ENCODE measurements at places on chromosomes 12 and 14. TPM values are rescaled to one million over a fixed set of nuclear protein-coding genes. Genes with fewer than 3 reads are reported as not detected.

Gene CLEC7A
- not detected for total RNA-seq

- DNase-seq: no peak
Measured at GRCh38 chr14:65854215-65854614, 441.7 kb downstream of the FUT8 start.

GRCh38 chr12:104164634-104165033, 26.6 kb upstream of the NFYB start:
- DNase-seq: no peak

- DNase-seq: no peak
Measured at GRCh38 chr14:96583569-96584041, 81.4 kb downstream of the PAPOLA start.

- DNase-seq: no peak
Measured at GRCh38 chr12:71070416-71071128, 87.2 kb downstream of the TSPAN8 start.

- no peak for DNase-seq
Measured at GRCh38 chr12:47725091-47725772, at the start of gene ENDOU. ENDOU (minus strand) TSS chr12:47725490; CDS start chr12:47725413, 77 bp downstream.

GRCh38 chr14:87002776-87003175, 990.2 kb downstream of the GALC start:
- DNase-seq: no peak

DNA sequence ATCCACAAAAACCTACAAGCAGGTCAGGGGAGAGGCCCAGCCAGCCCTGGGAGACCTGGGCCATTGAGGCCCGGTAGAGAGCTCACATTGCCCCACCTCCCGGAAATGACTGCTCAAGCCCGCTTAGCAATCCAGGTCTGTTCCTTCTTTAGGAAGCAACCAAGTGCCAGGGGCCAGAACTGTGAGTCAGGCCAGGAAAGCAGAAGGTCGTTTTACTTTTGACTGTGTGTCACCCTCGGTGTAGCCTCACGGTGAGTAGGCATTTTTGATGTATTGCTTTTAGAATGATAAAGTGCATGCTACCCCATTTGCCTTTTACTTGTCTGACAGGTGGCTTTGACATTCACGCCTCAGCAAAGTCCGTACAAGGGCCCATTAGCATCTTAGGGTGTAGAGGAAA, 25.4 kb upstream of the PWP1 start:
- DNase-seq: peak; percentile 24

Gene INTS13
- total RNA-seq: 48.3 TPM

Gene CLMN
- total RNA-seq: 0.09 TPM

- DNase-seq: no peak
Measured at GRCh38 chr14:40909906-40910305, 696.8 kb upstream of the LRFN5 start.

DNA sequence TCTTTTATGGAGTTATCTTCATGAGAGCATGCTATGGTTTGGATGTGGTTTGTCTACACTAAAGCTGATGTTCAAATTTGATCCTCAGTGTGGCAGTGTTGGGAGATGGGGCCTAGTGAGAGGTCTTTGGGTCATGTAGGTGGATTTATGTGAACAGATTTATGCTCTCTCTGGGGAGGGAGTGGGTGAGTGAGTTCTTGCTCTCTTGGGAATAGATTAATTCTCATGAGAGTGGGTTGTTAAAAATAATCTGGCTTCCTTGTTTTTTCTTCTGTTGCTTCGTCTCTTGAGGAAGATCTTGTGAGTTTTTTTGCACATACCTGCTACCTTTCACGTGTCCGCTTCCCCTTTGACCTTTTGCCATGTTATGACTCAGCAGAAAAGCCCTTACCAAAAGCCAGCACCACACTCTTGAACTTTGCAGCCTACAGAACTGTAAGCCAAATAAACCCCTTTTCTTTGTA, 20.5 kb downstream of the DERA start:
- DNase-seq: peak; percentile 11

DNA sequence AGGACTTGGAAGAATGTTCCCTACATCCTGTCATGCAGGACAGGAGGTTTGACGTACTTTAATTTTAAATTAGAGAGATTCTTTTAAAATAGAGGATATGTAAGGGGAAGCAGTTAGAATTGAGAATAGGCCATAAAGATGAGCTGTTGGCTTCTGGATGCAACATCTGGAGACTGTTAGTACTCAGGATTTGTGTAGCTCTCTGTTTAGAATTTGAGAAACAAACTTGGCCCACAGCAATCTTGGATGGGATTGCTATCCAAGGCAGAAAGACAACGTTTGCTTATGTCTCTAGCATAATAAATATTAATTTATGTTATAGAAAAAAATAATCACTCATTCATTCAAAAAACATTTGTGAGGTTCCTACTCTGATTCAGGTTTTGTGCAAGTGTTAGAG, 398.4 kb upstream of the NOVA1 start:
- DNase-seq: no peak

GRCh38 chr14:71212093-71212492, 304.8 kb downstream of the PCNX1 start:
- no peak for DNase-seq
